ENCODE measurements at places on chromosomes 6 and 20. TPM values are rescaled to one million over a fixed set of nuclear protein-coding genes. Genes with fewer than 3 reads are reported as not detected.

Gene POPDC3
- total RNA-seq: 14.8 TPM

Gene MEP1A
- not detected for total RNA-seq

Gene CLPSL2
- total RNA-seq: not detected

Gene SMIM26
- total RNA-seq: 39.2 TPM

Gene METTL24
- total RNA-seq: 0.52 TPM

Gene BPIFA1
- not detected for total RNA-seq

Gene EPPIN
- 0.39 TPM for total RNA-seq

Gene HLA-DRB5
- not detected for total RNA-seq

Gene CTSZ
- 406 TPM for total RNA-seq

Gene HLA-DPB1
- total RNA-seq: 19.5 TPM

Gene TCF19
- 7.9 TPM for total RNA-seq

Gene ZSCAN9
- total RNA-seq: 8.3 TPM

Gene TMEM217
- total RNA-seq: 1.4 TPM

Gene TRIM15
- total RNA-seq: not detected

Gene CST4
- 0.33 TPM for total RNA-seq

Gene TREML2
- not detected for total RNA-seq

Gene ISM1
- total RNA-seq: under 0.01 TPM

Gene MYBL2
- total RNA-seq: 1.3 TPM

Gene BHLHE23
- not detected for total RNA-seq

Gene APOM
- 1.0 TPM for total RNA-seq

Gene CDH4
- 0.10 TPM for total RNA-seq

Gene SLCO4A1
- 0.30 TPM for total RNA-seq

Gene CITED2
- total RNA-seq: 143 TPM

Gene ZNF831
- not detected for total RNA-seq

Gene TUBB2B
- total RNA-seq: 3.9 TPM

Gene CCN6
- total RNA-seq: 0.10 TPM

Gene TNXB
- 9.8 TPM for total RNA-seq

Gene MYLK4
- total RNA-seq: 0.43 TPM

Gene KIFC1
- total RNA-seq: 5.0 TPM

Gene TP53INP2
- 7.6 TPM for total RNA-seq
